A549 treated with Mapracorat at 1 μM for 4 hours (cell line): ENCODE measurements at places on chromosomes 4 and X. TPM values are rescaled to one million over a fixed set of nuclear protein-coding genes. Genes with fewer than 3 reads are reported as not detected.

Gene ARFIP1
- total RNA-seq: 12.0 to 15.4 TPM (median 15.0 TPM) in 5 replicates

Gene SCML1
- 5.6 to 7.4 TPM (median 6.3 TPM) in 5 replicates for total RNA-seq

Gene HPSE
- 1.1 to 1.6 TPM (median 1.2 TPM) in 5 replicates for total RNA-seq

Gene APBB2
- 7.2 to 12.3 TPM (median 8.5 TPM) in 5 replicates for total RNA-seq

Gene ASMT
- total RNA-seq: 0.16 to 0.53 TPM (median 0.45 TPM) in 4 of 5 replicates, not detected in the other

Gene MAP3K15
- total RNA-seq: 1.7 to 2.2 TPM (median 2.0 TPM) in 5 replicates

Gene CLRN2
- not detected in 5 replicates for total RNA-seq

Gene SMIM9
- not detected in 5 replicates for total RNA-seq

Gene CFAP99
- total RNA-seq: 0.08 to 0.22 TPM (median 0.22 TPM) in 3 of 5 replicates, not detected in the others

Gene NDUFC1
- 75.6 to 85.4 TPM (median 80.2 TPM) in 5 replicates for total RNA-seq

Gene TRIM75
- not detected in 5 replicates for total RNA-seq

Gene MAP7D2
- 5.1 to 6.1 TPM (median 5.7 TPM) in 5 replicates for total RNA-seq

Gene AR
- 2.7 to 3.8 TPM (median 3.1 TPM) in 5 replicates for total RNA-seq

Gene SLC9B1
- not detected in 5 replicates for total RNA-seq

Gene NHSL2
- total RNA-seq: 0.25 to 0.52 TPM (median 0.27 TPM) in 5 replicates

Gene BST1
- total RNA-seq: 14.4 to 20.0 TPM (median 16.6 TPM) in 5 replicates

Gene CXCL11
- 0.13 to 0.19 TPM in 2 of 5 replicates, not detected in the others for total RNA-seq

Gene TREX2
- total RNA-seq: 0.96 to 1.7 TPM (median 1.3 TPM) in 5 replicates

Gene TNIP3
- total RNA-seq: 0.12 to 0.56 TPM (median 0.44 TPM) in 5 replicates

Gene IL13RA1
- total RNA-seq: 48.2 to 59.7 TPM (median 57.8 TPM) in 5 replicates
